ENCODE measurements at places on chromosomes 5 and 9.

- DNase-seq, result no peak
Measured at GRCh38 chr9:89863837-89864236, 259.0 kb downstream of the GADD45G start.

DNA sequence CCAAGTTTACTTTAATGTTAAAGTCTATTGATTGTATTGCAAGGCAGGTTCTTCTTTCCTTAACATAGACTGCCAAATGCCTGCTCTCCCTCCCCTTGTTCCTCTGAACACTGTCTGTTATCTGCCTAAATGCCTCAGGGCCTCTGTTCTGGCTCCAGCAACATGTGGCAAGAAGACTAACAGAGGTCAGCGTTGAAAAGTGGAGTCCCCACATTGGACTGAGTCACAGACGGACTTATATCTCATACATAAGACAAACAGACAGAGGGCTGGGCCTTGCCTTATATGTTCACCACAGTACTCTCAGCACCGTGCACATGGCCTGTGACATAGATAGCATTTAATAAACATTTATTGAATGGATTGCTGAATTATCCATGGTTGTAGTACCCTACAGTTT, 91.4 kb downstream of the TSSK1B start:
- DNase-seq, result no peak

- DNase-seq, result peak; percentile 39
Measured at GRCh38 chr9:15509931-15510788, 610 bp downstream of the PSIP1 start.

DNA sequence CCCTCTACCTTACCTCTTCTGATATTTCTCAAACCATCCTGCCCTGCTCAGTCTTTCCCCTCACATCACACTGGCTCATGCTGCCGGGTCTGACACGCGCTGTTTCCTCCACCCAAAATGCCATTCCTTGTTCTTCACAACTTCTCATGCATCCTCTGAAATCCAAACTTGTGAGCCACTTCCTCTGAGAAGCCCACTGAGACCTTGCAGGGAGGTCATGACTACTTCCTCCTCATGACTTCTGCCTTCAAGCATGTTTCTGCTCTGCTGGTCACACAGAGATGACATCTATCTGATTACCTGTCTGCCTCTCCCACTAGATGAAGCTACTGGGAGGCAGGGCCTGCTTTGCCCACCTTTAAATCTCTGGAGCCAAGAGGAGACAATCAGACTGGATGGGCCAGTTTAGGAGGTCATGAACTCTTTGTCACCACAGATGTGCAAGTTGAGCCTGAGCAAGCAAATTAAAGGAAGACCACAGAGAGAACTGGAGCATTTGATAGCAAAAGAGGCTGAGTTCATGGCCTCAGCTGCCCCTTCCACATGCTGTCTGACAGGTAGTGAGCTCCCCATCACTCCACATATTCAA, 119.8 kb upstream of the TBC1D2 start:
- DNase-seq, result no peak

- DNase-seq, result no peak
Measured at GRCh38 chr9:72454871-72455491, 66.4 kb upstream of the TMC1 start.

- no peak for DNase-seq
Measured at GRCh38 chr5:112635771-112636731, 101.6 kb upstream of the APC start.

GRCh38 chr9:135997090-135998015, 36.2 kb upstream of the UBAC1 start:
- DNase-seq, result no peak

DNA sequence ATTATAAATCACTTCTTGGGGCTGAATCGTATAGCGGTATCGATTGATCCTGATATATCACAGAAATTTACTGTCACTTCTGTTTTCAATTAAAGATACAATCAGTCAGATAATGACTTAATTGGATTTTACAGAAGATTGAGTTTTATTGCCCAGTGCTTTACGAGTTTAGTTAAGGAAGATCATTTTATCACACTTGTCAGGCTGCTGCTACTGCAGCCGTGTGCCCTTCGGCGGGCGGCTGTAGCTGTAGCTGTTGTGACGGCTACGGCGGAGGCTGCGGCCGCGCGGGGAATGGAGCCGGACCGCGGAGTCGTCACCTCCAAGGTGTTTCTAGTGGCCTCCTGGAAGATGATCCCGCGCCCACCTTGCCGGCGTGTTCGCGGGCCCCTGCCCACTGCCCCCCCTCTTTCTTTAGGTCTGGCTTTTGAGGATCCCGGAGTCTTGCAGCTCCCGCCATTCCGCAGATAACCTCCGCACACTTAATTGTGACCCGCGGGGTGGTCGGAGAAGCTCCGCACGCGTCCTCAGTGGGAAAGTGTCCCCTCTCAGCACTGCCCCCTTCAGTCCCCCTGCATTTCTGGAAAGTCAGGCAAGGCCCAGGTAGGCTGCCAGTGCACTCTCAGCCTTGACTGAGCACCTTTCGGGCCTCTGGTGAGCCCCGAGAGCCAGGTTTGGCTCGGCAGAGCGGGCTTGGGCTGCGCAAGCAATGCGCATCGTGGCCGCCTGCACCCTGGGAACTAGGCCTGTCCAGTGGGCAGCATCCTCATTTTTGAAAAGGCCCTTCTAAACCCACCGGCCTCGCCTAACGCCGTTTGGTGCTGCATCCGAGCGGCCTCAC, 6.9 kb upstream of the DMRT3 start:
- no peak for DNase-seq

GRCh38 chr5:174078416-174078815, 32.9 kb downstream of the NSG2 start:
- no peak for DNase-seq

- DNase-seq, result no peak
Measured at GRCh38 chr9:92654481-92655301, 15.2 kb downstream of the IPPK start.

- no peak for DNase-seq
Measured at GRCh38 chr9:92562461-92562967, 26.7 kb upstream of the ECM2 start.
